Testis (tissue), 5 donors: ENCODE measurements at places on chromosomes 1 and 21.

GRCh38 chr1:18895317-18895716 lies 7.0 kb downstream of the ALDH4A1 start:
- H3K36me3 ChIP-seq, result no peaks in the 10 kb centered on the region
- no peak overlapping the region for H3K27ac ChIP-seq
- DNase-seq, result no peak

DNA sequence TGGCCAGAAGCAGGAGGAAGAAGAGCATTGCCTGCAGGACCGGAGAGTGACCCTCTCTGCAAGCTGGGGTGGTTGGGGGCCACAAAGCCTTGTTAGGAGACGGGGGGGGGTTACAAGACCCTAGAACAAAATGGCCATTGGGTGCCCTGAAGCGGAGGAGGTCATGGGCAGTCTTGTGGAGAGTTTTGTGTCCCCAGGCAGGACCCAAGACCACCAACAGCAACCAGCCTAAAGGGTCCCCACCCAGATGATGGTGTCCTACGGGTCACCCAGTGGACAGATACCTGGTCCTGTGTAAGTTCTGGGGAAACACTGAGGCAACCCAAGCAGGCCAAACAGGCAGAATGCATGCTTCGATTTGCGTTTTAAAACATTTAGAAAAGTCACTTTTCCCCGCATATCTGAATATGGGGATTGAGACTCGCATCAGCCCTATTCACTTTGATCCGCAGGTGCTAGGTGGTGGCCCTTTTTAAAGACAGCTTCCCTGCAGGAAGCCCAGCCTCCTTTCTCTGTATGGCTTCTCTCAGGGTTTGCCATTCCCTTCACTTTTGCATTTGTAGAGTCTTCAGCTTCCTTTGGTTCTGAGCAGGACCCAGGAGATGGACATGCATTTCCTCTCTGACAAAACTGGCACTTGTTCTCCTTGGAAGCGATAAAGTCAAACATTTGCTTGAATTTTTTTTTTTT lies 21.1 kb downstream of the GNG4 start:
- no peak for DNase-seq
- no peaks in the 10 kb centered on the region for H3K36me3 ChIP-seq
- no peaks in the 10 kb centered on the region for H3K27me3 ChIP-seq
- no peak overlapping the region for H3K27ac ChIP-seq
- H3K4me1 ChIP-seq, result peaks cover 17% of the 10 kb centered on the region

DNA sequence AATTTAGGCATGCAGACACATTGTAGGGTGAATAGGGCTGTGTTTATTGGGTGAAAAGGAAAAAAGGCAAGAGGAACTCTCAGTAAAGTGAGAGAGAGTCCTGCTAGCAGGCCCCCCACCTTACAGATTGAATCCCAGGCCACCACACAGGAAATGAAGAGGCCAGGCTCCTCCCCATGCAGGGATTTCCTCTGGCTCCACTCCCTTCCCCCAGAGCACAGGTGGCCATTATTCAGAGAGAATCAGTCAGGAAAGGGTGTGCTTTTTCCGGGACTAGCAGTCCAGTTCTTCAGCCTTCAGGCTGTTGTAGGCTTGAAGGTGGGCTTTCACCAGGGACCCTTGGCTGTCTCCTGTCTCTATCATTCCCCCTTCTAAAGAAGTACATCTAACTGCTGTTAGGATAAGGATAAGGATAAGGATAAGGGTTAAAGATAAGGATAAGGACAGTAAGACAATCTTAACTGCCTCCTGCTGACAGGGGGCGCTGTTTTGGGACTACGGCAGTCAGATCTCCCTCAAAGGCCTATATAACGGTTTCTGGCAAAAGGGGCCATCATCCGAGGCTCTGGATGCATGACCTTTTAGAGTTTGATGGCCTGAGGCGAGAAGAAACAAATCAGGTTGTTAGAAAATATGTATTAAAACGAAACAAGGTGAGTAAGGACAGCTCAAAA lies 26.3 kb downstream of the ZNF648 start:
- no peak overlapping the region for H3K4me3 ChIP-seq
- no peaks in the 10 kb centered on the region for H3K36me3 ChIP-seq
- H3K4me1 ChIP-seq, result no peaks in the 10 kb centered on the region
- no peak overlapping the region for H3K27ac ChIP-seq
- H3K27me3 ChIP-seq, result no peaks in the 10 kb centered on the region

DNA sequence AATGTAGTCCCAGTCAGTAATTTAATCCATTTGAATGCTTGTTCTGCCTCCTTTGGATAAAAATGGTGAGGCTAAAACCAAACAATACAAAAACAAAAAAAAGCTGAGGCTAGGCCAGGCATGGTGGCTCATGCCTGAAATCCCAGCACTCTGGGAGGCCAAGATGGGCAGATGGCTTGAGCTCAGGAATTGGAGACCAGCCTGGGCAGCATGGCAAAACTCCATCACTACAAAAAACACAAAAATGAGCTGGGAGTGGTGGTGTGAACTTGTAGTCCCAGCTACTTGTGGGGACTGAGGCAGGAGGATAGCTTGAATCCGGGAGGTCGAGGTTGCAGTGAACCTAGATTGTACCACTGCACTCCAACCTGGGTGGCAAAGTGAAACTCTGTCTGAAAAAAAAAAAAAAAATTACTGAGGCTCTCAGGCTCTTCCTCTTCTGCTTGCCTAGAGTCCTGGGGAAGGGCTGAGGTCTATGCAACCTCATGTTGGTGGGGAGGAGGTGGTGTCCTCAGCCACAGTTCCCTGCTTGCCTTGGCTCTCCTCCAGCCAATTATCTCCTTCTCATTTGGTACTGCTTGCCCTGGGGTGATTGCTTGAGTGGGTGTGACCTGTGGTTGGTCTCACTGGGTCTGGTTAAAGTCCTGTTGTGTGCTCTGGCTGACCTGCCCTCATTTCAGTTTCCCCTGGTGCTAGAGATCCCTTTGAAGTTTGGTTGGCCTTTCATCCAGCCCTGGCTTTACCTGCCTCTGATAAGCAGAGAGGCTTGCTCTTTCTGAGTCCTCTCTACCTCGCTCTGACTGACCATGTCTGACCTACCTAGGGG lies 20.9 kb downstream of the S1PR1 start:
- no peak for DNase-seq
- no peak overlapping the region for H3K4me3 ChIP-seq
- H3K36me3 ChIP-seq, result no peaks in the 10 kb centered on the region
- H3K27me3 ChIP-seq, result no peaks in the 10 kb centered on the region

- H3K4me3 ChIP-seq, result no peak overlapping the region
- H3K36me3 ChIP-seq, result no peaks in the 10 kb centered on the region
- DNase-seq, result no peak
- no peaks in the 10 kb centered on the region for H3K27me3 ChIP-seq
Observed at GRCh38 chr1:85607126-85607920, 26.8 kb downstream of the CCN1 start.

DNA sequence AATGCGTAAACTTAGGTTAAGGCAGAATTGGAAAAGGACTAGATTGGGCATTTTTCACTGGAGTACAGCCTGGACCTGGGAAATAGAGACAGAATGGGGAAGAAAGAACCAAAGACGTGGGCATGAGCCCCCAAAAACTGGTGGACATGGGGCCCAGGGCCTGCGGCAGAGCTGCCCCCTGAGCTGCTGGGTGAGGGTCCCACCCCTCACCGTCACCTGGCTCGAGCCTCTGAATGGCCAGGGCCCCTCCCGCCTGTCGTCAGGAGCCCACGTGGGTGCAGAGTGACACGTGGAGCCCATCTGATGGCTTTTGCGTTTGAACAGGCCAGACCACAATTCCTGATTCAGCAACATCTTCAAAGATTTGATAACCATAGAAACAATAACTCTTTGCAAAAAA lies 360.9 kb upstream of the VAMP3 start:
- H3K4me1 ChIP-seq, result no peaks in the 10 kb centered on the region
- H3K4me3 ChIP-seq, result no peak overlapping the region
- H3K27ac ChIP-seq, result no peak overlapping the region
- H3K27me3 ChIP-seq, result no peaks in the 10 kb centered on the region
- no peak for DNase-seq

- H3K36me3 ChIP-seq, result no peaks in the 10 kb centered on the region
- H3K4me1 ChIP-seq, result peaks cover 13% of the 10 kb centered on the region
- peak overlapping the region; percentile 99 for H3K4me3 ChIP-seq
- DNase-seq, result peak; percentile 83
Observed at GRCh38 chr1:117928881-117929342, 509 bp downstream of the GDAP2 start.

GRCh38 chr1:100461222-100461621 lies 76.7 kb upstream of the GPR88 start:
- DNase-seq, result peak; percentile 62
- H3K27me3 ChIP-seq, result no peaks in the 10 kb centered on the region
- H3K4me1 ChIP-seq, result peaks cover 4% of the 10 kb centered on the region
- no peak overlapping the region for H3K27ac ChIP-seq
- H3K4me3 ChIP-seq, result no peak overlapping the region

DNA sequence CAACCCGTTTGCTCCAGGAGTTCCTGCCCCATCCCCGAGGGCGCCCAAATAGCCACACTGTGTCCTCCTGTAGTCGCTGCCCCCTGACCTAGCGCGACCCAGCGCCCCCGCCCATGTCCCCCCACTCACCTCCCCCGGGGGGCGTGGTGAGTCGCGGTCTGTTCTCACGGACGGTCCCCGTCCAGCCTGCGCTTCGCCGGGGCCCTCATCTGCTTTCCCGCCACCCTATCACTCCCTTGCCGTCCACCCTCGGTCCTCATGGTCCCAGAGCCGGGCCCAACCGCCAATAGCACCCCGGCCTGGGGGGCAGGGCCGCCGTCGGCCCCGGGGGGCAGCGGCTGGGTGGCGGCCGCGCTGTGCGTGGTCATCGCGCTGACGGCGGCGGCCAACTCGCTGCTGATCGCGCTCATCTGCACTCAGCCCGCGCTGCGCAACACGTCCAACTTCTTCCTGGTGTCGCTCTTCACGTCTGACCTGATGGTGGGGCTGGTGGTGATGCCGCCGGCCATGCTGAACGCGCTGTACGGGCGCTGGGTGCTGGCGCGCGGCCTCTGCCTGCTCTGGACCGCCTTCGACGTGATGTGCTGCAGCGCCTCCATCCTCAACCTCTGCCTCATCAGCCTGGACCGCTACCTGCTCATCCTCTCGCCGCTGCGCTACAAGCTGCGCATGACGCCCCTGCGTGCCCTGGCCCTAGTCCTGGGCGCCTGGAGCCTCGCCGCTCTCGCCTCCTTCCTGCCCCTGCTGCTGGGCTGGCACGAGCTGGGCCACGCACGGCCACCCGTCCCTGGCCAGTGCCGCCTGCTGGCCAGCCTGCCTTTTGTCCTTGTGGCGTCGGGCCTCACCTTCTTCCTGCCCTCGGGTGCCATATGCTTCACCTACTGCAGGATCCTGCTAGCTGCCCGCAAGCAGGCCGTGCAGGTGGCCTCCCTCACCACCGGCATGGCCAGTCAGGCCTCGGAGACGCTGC lies 1.1 kb downstream of the HTR6 start:
- no peak overlapping the region for H3K27ac ChIP-seq
- H3K36me3 ChIP-seq, result no peaks in the 10 kb centered on the region
- no peak for DNase-seq
- no peaks in the 10 kb centered on the region for H3K4me1 ChIP-seq

GRCh38 chr1:224707843-224708725 lies 92.0 kb downstream of the CNIH3 start:
- H3K36me3 ChIP-seq, result no peaks in the 10 kb centered on the region
- no peaks in the 10 kb centered on the region for H3K27me3 ChIP-seq
- no peak overlapping the region for H3K4me3 ChIP-seq
- no peaks in the 10 kb centered on the region for H3K4me1 ChIP-seq
- peak; percentile 16 for DNase-seq

DNA sequence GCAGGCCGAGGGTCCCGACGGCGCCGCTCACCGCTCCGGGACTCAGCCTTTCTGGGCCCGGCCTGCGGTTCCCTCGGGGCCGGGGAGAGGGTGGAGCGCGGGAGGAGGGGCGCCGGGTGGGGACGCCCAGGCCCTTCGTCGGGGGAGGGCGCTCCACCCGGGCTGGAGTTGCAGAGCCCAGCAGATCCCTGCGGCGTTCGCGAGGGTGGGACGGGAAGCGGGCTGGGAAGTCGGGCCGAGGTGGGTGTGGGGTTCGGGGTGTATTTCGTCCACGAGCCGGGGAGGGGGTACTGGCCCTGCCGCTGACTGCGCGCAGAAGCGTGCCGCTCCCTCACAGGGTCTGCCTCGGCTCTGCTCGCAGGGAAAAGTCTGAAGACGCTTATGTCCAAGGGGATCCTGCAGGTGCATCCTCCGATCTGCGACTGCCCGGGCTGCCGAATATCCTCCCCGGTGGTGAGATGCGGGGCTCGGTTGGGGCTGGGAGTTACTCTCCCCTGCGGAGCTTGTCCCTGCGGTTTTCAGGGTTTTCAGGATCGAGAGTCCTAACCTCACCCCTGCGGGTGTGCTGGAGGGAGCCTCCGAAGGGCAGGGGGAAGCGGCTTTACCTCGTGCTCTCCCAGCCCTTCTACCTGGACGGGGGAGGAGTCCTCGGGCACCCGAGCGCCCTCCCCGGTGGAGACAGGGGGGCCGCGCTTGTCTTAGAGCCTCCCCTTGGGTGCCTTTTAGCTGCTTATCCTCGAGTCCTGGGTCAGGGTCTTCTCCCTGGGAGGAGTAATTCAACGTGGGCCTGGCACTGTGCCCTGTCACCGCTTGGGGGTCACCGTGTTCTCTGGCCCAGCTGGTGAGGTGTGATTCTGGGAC lies 2.1 kb downstream of the SAMD11 start:
- no peak for DNase-seq
- peak overlapping the region; percentile 51 for H3K4me3 ChIP-seq
- no peaks in the 10 kb centered on the region for H3K36me3 ChIP-seq
- no peaks in the 10 kb centered on the region for H3K27me3 ChIP-seq
- H3K4me1 ChIP-seq, result peaks cover 22% of the 10 kb centered on the region

GRCh38 chr1:91166106-91166712 lies 144.4 kb upstream of the ZNF644 start:
- no peak overlapping the region for H3K4me3 ChIP-seq
- no peaks in the 10 kb centered on the region for H3K4me1 ChIP-seq
- H3K27ac ChIP-seq, result no peak overlapping the region
- H3K36me3 ChIP-seq, result no peaks in the 10 kb centered on the region

DNA sequence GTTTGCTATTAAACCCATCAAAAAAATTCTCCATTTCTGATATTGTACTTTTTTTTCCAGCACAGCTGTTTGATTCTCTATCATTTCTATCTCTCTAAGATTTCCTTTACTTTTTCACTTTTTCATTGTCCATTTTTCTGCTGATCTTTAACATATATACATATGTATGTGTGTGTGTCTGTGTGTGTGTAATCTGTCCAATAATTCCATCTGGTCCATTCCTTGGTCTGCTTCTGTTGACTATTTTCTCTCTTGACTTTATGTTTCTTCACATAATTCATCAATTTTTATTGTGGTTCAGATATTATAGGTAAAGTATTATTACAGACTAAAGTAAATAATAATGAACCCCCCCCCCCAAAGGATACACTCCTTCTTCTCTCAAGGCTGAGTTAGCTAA lies 84.2 kb downstream of the RGS7 start:
- no peaks in the 10 kb centered on the region for H3K4me1 ChIP-seq
- H3K4me3 ChIP-seq, result no peak overlapping the region
- DNase-seq, result no peak
- no peaks in the 10 kb centered on the region for H3K36me3 ChIP-seq

DNA sequence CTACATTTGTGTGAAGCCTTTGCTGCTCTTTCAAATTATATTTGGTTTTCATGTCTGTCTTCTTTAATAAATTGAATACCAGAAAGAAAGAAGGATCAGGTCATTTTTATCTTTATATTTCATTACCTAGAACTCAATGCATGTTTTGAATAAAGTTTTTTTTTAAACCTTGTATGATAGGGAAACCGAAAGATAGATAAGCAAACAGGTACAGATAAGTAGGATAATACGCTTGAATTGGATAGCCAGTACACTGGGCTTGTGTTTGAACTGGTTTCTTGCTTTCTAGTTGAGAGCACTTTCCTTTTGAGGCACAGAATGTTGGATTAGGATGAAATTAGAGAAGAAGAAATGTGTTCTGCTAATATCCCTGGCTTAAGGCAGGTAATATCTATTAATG lies 46.9 kb downstream of the PKN2 start:
- no peak for DNase-seq
- no peaks in the 10 kb centered on the region for H3K36me3 ChIP-seq
- H3K4me3 ChIP-seq, result no peak overlapping the region
- peaks cover 10% of the 10 kb centered on the region for H3K4me1 ChIP-seq
- no peaks in the 10 kb centered on the region for H3K27me3 ChIP-seq
